ENCODE measurements at places on chromosomes 5 and 9.

- peak; percentile 33 for DNase-seq
Observed at GRCh38 chr5:108900668-108901067, 153.0 kb downstream of the FER start.

DNA sequence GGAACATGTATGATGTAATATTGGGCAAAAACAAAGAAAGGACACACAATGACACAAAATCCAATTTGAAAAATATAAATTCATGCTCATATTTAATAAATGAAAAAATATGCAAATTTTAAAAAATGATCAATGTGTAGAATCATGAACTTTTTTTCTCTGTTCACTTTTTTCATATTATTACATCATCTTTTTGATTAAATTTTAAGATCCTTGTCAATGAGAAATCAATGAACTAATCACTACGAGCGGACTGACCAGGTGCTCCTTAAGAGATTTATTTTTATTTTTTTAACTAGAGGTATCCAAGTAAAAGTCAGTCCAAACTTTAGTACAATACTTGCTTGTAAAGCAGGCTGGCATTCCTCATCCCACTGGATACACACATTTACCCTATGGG, 174.1 kb downstream of the CDK5RAP2 start:
- no peak for DNase-seq

DNA sequence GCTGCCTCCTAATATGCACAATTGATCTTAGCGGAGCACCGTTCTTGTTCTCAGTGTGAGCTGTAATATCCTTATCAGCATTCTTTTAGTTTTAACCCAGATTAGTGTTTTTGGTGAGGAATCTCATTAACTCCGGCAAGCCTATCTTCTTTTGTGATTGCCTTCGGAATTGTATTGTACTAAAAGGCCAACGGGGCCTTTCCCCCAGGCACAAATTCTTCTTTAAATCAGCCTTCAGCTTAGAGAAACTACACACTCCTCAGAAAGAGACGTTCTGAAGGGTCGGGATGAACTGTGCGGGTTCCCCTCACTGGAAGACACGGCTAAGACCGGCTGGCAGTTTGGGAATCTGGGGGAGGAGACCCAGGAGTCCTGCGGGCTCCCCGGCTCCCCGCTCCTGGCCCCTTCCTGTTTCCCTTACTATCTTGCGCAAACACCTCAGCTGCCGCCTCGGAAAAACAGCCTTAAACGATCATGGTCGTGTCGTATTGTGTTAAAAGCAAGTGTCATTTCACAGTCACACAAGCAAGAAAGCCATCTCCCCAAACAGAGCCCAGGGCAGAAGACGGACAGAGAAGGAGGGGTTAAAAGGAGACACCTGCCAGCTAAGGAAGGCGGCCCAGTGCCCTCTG, 353.1 kb upstream of the IRX2 start:
- DNase-seq, result no peak

- no peak for DNase-seq
Observed at GRCh38 chr5:178273665-178274541, 41.3 kb upstream of the PHYKPL start.

- DNase-seq, result no peak
Observed at GRCh38 chr5:24747327-24747726, 102.5 kb upstream of the CDH10 start.

DNA sequence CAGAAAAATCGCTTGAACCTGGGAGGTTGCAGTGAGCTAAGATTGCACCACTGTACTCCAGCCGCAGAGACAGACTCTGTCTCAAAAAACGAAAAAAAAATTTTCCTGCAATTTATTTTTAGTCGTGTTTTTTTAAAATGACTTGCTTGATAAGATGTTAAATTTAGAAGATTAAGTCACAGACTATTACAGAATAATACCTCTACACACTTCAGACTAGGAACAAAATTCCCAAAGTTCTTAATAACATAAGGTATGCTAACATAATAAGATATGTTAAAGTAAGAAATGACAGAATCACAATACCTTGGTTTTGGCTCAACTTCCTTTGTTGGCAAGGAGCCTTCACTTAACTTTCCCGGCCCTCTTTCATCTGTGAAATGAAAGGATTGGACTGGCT, 59.5 kb upstream of the NPR3 start:
- DNase-seq, result no peak

Measured in fibroblast of skin of back (primary cell).